ENCODE measurements at places on chromosomes 4 and X.

GRCh38 chrX:105753411-105753810 is 68.9 kb upstream of the NRK start:
- DNase-seq: no peak

DNA sequence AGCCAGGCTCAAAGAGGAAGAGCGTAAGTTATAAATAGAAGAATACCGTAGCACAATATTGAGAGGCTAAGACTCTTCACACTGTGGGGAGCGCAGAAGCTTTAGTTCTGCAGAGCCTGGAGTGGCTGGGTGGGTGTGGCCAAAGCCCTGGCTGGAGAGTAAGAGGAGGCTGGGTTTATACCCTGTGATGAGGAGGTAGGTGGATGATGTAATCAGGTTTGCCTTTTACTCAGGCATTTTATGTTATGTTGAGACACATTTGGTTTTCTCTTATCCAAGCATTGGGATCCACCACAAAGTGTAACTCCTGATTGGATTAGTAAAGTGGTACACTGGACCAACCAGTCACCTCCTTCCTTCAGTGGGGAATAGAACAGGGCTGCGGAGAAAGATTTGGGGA is 13.9 kb downstream of the CDS1 start:
- no peak for DNase-seq

DNA sequence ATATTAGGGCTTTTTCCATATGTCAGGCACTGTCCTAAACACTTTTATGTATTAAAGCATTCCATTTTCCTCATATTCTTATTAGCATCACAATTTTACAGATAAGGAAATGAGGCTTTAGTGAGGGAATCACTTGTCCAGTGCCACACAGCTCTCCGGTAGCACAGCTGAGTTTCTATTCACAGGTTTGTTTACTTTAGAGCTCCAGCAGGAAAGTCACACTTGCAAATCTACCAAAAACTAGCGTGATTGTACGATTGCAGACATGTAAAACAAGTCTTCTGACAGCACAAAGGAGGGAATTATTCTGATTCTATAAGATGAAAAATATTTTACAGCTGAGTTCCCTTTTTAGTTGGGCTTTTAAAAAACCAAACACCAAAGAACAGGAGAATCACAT is 472.1 kb downstream of the TMA16 start:
- DNase-seq: no peak

DNA sequence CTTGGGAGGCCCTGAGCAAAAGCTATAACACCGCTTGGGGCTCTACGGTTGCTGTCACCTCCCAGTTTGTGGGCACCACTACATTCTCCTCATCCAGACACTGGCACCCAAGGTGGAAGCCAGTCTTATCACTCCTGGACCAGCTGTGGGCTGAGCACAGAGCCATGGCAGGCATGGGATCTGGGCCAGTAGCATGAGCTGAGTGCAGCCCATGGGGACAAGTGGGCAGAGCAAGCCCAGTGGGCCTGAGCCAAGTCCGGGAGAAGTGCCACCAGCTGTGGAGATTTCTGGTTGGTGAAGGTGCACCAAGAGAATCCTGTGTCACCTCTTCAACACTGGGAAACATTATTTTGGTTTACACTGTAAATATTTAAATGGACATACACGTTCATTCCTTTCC is 1013.0 kb downstream of the TECRL start:
- DNase-seq: no peak

DNA sequence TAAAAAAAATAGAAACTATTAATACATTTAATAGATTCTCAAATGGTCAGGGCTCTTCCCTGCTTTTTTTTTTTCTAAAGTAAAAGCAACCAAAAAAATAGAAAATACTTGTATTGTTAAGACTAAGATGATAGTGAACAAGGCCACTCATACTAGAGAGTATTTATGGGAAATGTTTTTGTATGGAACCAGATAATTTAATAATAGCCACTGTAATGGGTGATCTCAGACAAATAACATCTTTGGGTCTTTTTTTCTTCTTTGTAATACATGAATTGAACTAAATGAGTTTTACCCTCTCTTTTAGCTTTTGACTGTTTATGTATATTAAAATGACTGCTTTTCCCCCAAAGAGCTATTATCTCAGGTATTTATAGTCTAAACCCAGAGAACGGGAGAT is 92.1 kb upstream of the ELOVL6 start:
- DNase-seq: no peak

DNA sequence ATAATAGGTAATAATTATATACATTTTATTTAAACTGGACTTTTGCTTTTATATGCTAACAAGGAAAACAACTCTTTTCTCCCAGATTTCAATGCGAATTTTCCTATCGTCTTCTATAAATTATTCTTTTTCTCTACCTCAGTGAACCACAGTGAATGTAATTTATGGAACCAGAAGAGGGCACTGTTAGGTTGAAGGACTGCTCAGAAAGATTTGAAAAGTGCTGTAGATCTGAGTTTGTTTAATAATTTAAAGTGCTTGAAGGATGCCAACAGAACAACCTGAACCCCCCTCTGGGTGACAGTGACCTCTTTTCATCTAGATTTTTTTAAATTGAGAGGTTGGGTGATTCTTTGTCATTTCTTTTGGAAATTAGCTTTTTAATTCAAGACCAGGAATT is 54.9 kb downstream of the PHOX2B start:
- peak; percentile 44 for DNase-seq

- no peak for DNase-seq
Measured at GRCh38 chr4:2375427-2375826, 43.0 kb downstream of the ZFYVE28 start.

- DNase-seq: no peak
Measured at GRCh38 chr4:25297528-25298242, 14.9 kb upstream of the ZCCHC4 start.

GRCh38 chr4:38101563-38101962 is 141.4 kb downstream of the PTTG2 start:
- DNase-seq: no peak

DNA sequence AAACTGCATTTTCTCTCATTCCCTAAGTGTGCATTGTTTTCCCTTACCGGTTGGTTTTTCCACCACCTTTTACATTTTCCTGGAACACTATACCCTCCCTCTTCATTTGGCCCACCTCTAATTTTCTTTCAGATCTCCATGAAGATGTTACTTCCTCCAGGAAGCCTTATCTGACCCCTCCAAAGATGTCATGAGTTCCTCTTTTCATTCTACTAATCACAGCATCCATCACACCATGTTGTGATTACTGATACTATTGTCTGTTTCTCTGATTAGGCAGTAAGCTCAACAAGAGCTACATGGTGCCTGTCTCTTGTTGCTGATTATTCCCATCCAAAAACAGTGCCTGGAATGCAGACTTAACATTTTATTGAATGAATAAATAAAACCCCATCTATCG is 2.9 kb upstream of the AFP start:
- DNase-seq: no peak

GRCh38 chr4:143035661-143036060 is 149.1 kb upstream of the USP38 start:
- no peak for DNase-seq

DNA sequence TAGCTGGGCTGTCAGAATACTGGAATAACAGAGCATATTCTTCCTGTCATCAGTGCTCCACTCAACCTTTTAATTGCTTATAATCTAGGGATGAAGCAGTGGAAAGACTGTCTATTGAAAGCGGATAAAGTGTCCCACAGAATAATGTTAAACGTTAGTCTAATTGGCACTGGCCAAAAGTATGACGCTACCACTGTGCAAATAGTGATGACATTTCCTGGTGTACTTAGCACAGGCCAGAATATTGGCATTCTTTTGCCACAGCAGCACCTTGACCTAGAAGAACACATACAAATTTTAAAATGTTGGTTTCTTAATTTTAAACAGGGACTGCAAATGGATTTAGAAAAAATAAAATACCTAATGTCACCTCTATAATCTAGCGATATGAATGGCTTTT is 635.2 kb upstream of the SPANXN1 start:
- no peak for DNase-seq

- peak; percentile 10 for DNase-seq
Measured at GRCh38 chr4:61500883-61501282, 300.8 kb downstream of the ADGRL3 start.

- DNase-seq: no peak
Measured at GRCh38 chrX:90883479-90883878, 551.2 kb upstream of the PABPC5 start.

- DNase-seq: no peak
Measured at GRCh38 chrX:80576806-80577533, 156.7 kb downstream of the TENT5D start.

DNA sequence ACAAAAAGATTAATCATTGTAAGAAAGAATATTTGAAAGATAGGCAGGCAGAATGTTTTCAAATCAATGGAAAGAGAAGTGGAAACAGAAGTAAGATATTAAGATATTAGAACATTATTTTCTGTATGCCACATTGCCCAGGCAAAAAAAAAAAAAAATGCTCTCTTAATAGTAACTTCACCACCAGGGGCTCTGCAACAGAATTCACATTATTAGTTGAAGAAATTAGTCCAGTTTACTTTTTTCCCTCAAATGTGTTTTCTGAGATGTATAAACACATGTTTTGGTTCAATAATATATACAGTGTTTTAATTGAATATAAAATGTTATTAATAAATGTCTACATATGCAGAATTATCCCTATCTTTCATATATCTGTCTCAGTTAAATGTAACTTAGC is 78.0 kb upstream of the ADAD1 start:
- DNase-seq: no peak

GRCh38 chr4:43089730-43090129 is 197.2 kb downstream of the GRXCR1 start:
- DNase-seq: no peak

- no peak for DNase-seq
Measured at GRCh38 chr4:173821036-173821435, 291.0 kb upstream of the HAND2 start.

GRCh38 chrX:136126872-136127406 is 20.4 kb upstream of the FHL1 start:
- DNase-seq: no peak

DNA sequence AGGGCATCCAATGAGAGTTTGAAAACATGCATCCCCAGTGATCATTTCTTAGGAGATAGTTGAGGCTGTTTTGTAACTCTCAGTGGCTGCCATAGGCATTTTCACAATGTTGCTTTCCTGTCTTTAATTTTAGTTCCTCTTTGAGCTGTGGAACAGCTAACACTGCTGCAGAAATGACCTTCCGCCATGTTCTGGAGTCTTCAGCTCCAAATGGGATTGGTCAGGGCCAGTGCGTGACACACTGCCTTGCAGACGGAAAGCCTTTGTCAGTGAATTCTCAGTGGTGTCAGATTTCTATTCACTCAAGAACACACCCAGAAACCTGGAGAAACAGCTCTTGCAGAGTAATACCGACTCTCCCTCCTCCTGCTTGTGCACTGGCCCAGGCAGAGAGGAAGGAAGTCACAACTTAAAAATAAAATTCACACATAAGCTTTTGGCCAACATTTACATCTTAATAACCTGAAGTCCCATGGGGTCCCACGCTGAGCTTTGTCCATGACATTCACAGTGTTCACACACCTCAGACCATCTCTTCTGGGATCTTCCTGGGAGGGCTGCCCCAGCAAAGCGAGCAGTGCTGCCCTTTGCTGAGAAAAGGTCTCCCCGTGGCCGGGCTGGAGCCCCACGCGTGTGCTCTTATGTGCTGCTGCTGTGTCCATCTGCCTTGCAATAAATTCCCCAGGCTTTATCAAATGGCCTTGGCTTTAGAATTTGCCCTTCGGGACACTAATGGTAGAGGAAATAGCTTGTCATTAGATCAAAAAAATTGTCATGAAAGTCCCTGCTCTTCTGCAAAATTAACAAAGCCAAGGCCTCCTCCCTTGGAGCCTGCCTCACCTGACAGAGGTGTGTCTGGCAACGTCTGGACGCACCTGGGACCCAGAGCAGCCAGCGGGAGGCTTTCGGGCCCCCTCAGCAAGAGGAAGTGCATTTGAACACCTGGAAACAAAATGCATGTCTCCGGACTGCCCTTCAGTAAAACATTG is 126.8 kb downstream of the IRF2 start:
- DNase-seq: no peak

DNA sequence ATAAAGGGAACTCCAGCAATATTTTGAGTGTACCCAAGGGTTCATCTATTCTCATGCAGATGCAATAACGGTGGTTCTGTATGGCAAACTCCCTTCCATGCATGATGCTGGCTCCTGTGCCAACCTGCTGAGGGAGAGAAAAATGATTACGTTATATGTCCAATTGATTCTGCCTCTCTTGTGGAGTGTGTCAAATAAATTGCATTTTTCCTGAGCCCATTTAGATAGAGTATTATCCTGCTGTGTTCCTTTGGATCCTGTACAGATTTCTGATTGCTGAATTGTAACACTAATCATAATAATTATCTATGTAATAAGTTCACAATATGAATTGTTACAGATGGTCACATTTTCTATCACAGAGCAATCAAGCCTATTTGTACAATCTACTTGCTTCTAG is 821.7 kb downstream of the C4orf33 start:
- DNase-seq: no peak

DNA sequence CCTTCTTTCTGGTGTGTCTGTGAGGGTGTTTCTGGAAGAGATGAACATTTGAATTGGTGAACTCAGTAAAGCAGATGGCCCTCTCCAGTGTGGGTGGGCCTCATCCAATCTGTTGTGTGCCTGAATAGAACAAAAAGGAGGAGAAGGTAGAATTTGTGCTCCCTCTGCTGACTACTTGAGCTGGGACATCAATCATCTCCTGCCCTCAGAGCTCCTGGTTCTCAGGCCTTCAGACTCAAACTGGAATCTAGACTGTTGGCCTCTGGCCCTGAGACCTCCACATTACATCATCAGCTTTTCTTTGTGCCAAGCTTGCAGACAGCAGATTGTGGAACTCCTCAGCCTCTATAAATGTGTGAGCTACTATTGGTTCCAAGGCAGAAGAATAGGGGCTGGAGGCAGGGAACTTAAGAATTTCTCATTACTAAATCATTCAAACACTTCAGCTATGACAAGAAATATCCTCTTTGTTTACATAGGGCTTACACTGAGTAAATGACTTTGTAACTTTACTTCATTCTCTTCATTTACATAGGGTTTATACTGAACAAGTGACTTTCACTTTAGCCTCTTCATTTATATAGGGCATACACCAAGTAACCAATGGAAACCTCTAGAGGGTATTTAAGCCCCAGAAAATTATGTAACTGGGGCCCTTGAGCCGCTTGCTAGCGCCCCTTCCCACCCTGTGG is 86.9 kb upstream of the NWD2 start:
- no peak for DNase-seq

GRCh38 chr4:168483811-168484210 is 3.5 kb upstream of the DDX60L start:
- no peak for DNase-seq

DNA sequence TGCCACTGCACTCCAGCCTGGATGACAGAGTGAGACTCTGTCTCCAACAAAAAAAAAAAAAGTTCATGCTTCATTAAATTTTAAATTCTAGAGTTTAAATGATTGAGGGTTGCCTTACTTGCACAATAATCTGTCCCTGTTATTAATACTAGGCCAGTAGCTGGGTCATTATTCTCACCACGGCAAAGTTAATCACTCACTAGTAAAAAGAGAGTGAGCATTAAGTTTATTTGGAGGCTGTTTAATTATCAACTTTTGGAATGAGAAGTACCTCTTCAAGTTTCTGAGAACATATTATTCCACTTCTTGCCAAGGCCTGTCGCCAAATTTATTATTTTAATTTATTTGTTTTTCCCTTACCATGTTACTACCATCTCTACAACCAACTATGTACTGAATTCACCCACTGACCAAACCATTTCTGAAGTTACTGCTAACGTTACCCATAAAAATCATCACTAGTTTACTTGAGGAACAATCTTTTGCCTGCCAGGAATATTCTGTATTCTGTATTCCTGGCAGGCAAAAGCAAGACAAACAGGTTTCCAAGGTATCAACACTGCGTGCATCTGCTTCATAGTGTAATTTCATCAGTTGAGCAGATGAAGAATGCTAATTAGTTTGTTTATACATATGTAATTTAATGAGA is 26.5 kb downstream of the GUCY1A1 start:
- DNase-seq: no peak

Data from D341Med (cell line).